Coronary artery (tissue), 2 donors: ENCODE measurements at places on chromosomes 6 and 20.
A peak's percentile ranks its signal among the peaks of the same experiment; 100 is the strongest.

- DNase-seq: no peak
Observed at GRCh38 chr6:119575721-119576120, 226.2 kb upstream of the MAN1A1 start.

DNA sequence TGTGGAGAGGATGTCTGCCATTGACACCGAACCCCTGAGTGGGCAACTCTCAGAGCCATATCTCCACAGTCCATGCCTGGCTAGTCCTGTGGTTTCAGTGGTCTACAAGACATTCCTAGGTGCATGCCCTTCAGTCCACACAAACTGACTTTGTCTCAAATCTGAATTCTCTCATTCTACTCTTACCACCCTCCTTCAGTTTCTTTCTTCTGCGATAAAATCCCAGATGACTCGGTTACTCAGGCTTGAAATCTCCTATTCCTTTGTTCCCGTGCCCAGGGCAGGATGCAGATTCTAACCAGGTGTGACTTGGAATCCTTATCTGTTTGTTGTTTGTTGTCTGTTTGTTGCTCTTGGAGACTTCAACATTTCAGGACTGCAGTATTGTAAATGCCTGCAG, 9.3 kb downstream of the CDS2 start:
- DNase-seq: no peak

DNA sequence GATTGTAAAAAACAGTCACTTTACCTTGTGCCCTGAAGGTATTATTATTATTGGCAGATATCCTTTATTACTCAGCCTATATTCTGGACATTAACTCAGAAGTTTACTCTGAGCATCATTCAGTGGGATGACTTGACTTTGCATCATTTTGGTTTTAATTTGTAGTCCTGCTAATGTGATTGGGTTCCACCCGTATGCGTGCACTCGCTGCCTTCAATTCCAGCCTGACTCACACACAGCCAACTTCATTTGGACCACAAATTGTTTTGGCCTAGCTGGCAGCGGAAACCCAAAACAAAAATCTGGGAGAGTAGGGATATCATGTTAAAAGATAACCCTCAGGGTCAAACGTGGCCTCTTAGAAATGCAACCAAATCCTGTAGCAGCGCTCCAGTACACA, 704.4 kb upstream of the SLC35B3 start:
- DNase-seq: no peak

- no peak for DNase-seq
Observed at GRCh38 chr6:5123296-5124143, 38.4 kb downstream of the PPP1R3G start.

- DNase-seq: peak; percentile 49
Observed at GRCh38 chr6:39980839-39981580, 46.7 kb upstream of the MOCS1 start.

- no peak for DNase-seq
Observed at GRCh38 chr6:2831392-2831791, 10.3 kb downstream of the SERPINB1 start.

GRCh38 chr6:156910938-156911337, 133.8 kb downstream of the ARID1B start:
- DNase-seq: no peak

DNA sequence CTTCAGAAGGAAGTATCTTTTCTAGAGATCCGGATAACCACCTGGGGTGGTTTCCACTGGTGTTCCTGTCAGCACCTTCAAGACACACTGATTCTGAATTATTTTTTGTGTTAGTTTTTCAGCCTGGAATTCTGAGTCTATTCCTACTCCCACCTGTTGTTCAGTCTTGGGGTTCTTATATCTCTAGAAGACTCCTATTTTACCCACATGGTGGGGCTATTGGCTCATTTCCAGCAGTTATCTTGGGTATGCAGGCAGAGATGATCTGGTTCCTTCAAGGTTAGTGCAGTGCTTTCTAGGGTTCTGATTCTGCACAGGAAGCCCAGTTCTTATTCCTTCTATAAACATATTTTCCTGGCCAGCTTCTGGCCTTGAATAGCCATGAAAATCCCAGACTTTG, 175.6 kb upstream of the PDE7B start:
- no peak for DNase-seq

- DNase-seq: no peak
Observed at GRCh38 chr6:6834356-6835222, 246.1 kb downstream of the LY86 start.

DNA sequence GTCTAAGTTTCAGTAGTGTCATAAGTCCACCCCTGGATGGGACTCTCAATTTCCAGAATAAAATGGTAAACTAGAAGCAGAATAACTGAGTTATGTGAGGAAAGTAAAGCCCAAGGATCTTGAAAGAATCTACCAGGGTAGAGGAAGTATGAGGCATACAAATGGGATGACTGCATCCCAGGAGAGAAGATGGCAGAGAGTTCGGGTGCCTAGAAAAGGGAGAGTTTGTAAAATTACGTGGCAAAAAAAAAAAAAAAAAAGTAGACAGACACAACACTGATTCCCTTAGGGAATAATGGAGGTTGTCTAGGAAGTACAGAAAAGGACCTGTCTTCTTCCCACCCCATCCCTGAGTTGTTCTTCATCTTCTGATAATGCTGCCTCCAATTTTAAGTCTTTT, 3.4 kb downstream of the GABBR1 start:
- no peak for DNase-seq

DNA sequence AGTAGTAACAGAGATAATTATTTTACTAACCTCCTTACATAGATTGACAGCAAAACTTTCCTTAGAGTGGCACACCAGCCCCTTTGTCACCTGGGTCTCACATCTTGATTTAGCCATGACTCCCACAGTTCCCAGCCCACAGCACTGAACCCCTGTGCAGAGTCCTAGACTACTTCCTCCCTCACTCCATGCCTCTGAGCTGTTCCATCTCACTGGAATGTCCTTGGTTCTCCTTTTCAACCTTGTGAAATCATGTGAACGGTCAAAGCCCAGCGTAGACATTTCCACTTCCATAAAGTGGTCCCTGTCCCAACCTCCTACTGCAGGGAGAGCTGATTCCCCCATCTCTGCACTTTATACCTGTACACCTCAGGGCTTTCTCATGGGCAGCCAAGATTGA, 19.7 kb downstream of the CGA start:
- DNase-seq: no peak

GRCh38 chr6:1395941-1396908, 6.8 kb downstream of the FOXF2 start:
- no peak for DNase-seq

DNA sequence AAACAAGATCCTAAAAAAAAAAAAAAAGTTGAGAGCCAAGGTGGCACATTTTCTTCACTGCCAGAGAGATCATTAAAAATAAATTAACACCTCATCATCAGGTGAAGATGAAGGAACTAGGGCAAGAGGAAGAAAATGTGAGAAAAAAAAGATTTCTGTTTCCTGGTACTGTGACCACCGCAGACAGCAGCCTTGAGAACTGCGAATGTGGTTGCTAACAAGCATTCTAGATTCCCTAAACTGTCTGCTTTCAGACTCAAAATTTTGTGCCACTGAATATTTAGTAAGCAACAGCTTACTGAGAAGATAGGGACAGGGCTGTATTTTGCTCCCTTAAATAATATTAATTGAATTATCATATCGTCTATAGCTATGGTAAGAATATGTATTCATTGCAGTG, 24.1 kb upstream of the MBOAT1 start:
- DNase-seq: no peak

DNA sequence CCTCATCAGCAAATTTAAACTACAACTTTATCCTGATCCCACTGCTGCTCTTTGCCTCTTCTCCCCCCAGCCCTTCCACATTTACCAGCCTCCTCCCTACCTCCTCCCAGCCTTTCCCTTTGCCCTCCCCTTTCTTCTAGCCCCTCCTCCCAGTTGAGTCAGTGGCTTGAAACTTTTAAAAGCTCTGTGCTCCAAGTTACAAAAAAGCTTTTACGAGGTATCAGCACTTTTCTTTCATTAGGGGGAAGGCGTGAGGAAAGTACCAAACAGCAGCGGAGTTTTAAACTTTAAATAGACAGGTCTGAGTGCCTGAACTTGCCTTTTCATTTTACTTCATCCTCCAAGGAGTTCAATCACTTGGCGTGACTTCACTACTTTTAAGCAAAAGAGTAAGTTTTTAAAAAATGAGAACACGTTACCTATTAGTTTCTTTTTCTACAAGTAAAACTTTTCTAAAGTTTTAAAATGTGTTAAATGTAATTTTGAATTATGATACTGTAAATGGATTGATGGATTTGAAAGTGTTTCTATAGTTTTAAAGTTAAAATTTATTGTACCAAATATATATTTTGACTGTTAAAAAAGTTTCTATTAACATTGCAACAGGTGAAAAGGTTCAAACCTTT, at the start of gene GJA1:
TSS of gene GJA1 (plus strand) at position 203 of the 626 bp plus-strand sequence. CDS start 11,202 bp downstream, outside the sequence.
- no peak for DNase-seq

DNA sequence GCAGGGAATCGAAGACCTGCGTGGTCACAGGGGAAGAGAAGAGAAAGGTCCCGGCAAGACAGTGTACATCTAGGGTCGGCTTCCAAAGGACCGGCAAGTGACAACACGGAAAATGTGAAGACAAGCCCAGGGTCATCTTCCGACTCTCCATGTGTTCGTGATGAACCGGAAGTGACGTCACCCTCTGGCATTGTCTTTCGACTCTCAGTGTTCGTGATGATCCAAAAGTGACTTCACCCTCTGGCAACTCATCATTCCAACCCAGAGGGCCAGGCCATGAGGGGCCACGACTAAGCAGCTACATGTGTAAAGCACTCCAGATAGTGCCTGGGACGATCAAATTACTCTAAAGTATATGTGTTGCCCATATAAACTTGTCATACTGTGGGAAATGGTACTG, 290.8 kb downstream of the THBS2 start:
- no peak for DNase-seq

DNA sequence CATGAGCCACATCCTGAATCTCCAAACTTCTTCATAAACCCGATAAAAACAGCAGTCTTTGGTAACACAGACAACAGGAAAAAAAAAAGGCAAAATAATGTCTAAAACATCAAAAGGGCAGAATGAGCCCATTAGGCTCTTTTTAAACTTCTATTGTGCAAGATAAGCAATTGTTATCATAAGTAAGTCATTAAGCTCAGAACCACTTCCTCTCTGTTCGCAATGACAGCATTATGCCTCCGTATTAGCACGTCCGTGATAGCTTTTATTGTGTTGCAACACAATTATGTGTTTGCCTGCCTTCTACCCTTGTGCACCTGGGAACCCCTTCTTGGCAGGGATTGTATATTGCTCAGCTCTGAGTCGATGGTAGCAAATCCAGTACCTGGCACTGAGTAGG, 147.1 kb downstream of the LRFN2 start:
- DNase-seq: no peak

- DNase-seq: peak; percentile 75
Observed at GRCh38 chr20:39986173-39986904, 702.7 kb downstream of the MAFB start.

- no peak for DNase-seq
Observed at GRCh38 chr6:125219361-125219895, 65.9 kb downstream of the TPD52L1 start.
